ENCODE measurements at places on chromosomes 12 and 14.

DNA sequence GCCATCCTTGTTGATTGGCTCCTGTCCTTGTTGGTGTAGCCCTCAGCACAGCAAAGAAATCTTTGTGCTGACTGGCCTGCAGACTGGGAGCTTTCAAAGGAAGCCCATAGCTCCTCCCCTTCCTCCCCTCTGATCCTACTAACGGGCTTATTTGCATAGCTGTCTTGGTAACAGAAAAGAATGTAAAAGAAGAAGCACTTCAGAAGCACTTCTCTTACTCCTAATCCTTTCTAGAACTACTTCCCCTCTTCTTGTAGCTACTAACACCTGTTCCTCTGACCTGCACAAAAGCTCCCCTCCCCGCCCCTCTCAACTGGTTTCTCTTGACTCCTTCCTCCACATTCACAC is 14.3 kb upstream of the RIC8B start:
- no peak for DNase-seq

DNA sequence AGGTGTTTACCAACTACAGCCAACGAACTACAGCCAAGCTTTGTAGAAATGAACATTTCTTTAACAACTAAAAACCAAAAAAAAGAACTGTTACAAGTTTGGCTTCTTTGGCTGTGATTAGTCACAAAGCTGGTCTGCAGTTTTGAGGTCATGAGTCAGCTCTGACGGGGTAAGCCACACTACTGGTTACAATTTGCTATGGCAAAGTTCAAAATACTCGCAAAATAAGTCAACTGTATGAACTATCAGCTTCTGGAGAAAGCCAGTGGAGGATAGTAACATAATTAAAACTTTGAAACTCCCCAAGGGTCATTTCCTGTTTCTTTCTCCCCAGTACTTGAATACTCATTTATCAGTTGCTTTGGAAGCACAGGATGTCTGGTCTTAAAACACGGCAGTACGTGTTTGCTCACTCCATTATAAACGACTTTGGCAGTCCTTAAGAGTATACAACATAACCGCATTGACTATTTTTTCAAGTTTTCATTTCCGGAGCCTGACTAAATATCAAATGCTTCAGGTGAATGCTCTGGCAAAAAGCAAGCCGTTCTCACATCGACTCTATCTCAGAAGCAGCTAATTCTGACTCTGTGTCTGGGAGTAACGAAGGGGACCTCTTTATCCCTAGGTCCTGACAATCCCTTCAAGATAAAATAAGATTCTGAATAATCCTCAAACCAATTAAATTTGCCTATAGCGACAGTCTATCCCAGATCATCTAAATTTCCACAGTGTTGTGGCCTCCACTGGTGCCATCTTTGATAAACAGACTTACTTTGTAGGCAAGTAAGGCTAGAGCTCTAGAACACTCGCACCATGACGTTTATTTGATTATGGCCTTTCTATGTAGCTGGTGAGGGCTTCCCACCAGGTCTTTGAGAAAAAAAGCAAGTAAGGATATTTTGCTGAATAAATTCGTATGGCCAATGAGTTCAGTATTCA is 10.6 kb downstream of the PHLDA1 start:
- peak; percentile 30 for DNase-seq

GRCh38 chr12:11960646-11961045 is 110.1 kb upstream of the BCL2L14 start:
- no peak for DNase-seq

DNA sequence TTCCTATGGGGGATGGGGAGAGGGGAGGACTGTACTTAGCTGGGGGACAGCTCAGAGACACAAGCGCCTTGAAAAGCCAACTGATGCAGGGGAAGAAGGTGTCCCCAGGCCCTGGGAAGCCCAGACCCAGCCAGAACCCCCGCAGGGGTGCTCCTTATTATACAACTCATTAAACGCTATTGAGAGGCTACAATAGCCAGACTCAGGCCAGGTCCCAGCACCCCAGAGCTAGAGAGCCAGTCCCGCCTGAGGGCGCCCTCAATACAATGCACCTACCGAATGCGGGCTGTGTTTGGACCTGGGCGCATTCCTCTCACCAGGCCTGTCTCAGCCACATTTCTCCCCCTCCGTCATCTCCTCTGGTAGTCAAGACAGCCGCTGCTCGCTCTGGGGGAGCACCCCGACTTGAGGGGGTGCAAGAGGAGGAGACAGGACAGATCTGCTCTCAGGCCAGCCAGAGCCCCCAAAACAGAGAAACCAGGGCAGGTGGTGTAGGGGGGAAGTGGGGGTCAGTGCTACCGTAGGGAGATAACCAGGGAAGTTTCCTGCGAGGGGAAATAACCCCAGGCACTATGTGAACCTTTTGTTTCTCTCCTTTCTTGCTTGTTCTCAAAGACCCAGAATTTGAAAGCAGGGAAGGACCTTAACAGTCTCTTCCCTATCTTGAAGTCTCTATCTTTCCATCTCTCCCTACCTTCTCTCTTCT is 6.1 kb upstream of the ASIC1 start:
- DNase-seq, result no peak

Measured in stimulated activated CD8-positive, alpha-beta memory T cell treated with anti-CD3 and anti-CD28 coated beads, Interleukin-7, amount 100 ng/mL, for 24 hours (primary cell).